ENCODE measurements at places on chromosomes 5 and 9. TPM values are rescaled to one million over a fixed set of nuclear protein-coding genes. Genes with fewer than 3 reads are reported as not detected.

The HMMR gene
- 0.15 TPM for total RNA-seq

The PDLIM7 gene
- total RNA-seq = 61.9 TPM

The SEMA4D gene
- 24.6 TPM for total RNA-seq

The TXN gene
- total RNA-seq = 96.7 TPM

The FGD3 gene
- total RNA-seq = 10.2 TPM

The RGMB gene
- 22.0 TPM for total RNA-seq

DNA sequence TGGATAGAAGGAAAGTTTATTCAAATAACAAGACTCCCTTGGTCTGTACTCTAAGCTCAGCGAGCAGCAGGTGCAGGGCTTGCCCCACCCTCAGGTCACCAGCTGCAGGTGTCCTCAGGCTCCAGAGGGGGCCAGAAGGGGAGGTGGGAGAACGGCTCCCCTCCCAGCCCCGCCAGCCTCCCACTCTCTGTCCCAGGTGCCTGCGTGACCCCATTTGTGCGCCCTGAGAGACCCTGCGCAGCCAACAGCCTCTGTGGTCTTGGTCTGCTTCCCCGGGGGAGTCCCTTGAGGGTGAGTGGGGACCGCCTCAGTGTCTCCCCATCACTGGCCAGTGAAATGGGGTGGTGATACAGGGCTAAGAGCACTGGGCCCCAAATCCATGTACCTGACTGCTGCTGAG is 62.3 kb upstream of the STXBP1 start:
- no peak for DNase-seq

DNA sequence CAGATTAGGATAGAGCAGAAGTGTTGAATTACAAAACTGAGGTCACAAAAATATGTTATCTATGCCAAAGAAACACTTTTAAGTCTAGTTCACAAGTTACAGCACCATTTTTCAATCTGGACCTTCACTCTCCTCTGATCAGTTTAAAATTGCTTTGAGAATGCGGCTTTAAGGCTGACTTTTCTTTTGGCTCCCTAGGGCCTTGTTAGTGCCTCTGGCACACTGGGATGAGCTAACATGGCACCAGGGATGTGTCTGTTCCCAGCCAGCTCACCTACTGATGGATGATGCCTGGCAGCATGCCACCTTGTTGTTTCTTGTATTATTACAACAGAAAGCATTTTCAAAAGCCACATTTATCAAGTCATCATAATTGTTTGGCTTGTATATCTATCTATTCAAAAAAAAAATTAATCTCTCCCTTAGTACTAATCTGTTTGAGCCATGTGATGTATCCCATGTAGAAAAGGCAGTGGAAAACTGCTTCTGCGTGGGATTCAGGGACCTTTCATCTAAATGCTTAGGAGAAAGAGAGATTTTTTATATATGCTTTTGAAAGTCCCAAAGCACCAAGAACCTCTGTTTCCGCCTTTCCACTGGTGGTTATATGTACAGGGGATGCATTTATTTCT is 46.6 kb downstream of the ADAMTSL1 start:
- no peak for DNase-seq

GRCh38 chr9:132187121-132187620 is 25.3 kb downstream of the NTNG2 start:
- no peak for DNase-seq

- no peak for DNase-seq
Measured at GRCh38 chr5:138748630-138749081, 4.6 kb upstream of the CTNNA1 start.

DNA sequence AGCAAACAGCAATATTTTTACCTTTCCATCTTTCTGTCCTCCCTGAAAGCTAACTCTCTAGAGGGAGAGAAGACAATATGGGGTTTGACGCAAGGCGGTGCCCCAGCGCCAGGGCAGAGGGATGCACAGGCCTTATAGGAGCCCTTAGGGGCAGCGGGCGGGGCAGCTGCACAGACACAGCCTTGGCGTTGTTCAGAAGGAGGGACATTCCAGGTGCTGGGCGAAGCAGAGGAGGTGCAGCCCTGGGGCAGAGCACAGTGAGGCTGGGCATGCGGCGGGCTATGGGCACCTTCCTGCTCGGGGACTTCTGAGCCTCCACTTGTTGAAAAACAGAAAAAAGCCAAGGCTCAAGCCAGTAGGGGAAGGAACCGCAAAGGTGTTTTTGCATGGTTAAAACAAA is 33.7 kb upstream of the BICD2 start:
- DNase-seq = no peak

DNA sequence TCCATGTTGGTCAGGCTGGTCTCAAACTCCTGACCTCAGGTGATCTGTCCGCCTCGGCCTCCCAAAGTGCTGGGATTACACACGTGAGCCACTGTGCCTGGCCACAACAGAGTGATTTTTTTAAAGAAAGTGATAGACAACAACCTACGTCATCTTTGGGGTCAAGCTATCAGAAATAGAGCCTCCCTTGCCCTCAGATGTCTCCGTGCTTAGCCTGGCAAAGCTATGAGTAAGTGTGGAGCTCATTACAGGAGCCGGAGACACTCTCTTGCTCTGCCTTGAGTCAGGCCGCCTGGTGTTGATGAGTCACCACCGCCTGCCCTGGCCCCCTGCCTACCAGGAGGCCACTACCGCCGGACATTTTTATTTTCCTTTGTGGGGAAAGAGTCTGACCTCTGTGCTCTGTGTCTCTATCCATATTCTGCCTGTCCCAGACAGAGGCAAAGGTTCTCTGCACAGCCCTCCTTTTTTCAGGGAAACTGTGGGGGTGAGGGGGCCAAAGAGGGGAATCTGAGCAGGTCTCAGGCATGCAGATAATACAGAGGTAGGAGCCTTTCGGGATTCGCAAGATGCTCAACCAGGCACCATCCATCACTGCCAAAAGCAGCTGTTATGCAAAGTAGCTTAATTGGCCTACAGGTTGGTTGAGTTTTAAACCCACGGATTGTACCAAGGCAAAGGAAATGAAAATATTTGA is 123.7 kb upstream of the CPEB4 start:
- peak; percentile 86 for DNase-seq

GRCh38 chr9:94811074-94811473 is 84.6 kb downstream of the AOPEP start:
- no peak for DNase-seq

DNA sequence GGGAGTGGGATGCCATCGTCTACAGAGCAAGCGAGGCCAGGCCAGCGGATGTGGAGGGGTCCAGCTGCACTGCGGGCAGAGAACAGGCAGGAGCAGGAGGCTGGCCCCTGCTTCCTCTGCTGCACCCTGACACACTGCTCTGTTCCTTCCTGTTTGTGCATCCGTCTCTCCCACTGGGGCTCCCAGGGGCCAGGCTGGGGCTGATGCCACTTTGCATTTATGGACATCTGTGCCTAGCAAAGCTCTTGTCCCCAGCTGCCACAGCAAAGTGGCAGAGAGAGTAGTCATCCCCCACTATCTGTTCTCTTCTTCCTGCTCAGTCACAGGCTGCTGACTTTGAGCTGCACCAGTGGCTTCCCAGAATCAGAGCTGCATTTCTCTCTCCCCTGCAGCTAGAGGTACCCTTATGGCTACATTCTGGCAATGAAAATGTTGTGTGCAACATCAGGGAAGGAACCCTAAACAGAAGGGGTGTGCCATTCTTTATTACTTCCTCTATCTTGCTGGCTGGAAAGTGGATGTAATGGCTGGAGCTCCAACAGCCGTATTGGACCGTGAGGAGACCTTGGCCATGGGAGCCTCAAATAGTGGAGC is 4.2 kb upstream of the NINJ1 start:
- DNase-seq = no peak

DNA sequence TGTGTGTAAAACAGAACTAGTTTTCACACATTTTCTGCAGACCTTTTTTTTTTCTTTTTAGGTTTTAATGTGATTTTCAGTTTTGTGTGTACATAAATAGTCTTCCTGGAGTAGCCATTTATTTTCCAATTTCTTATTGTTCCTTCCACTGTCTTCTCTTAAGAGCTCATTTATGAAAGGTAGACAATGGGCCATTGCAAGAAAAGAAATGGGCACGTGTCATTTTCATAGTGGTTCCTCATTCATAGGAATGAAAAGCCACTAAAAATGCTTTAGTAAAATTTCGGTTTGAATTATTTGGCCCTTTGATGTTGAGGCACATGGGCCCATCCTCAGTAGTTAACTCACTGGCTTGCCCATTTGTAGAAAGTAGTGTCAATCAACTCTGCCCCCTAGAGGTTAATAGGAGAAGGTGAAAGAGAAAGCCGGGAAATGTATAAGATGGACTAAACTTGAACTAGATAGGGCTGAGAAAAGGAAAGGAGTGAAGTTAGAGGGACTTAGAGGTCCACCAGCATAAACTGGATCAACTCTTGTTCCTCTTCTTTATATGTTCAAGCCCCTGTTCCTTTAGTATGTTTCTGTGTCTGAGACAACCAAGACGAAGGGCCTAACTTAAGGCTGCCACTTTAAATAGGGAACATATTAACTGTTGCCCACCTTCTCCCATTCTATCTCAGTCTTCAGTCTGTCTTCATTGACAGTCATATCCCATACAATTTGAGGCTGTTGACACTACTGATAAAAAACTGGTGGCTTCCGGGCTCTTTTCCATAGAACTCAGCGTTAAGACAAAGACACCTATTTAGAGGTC is 72.6 kb downstream of the SMARCA2 start:
- DNase-seq = no peak

DNA sequence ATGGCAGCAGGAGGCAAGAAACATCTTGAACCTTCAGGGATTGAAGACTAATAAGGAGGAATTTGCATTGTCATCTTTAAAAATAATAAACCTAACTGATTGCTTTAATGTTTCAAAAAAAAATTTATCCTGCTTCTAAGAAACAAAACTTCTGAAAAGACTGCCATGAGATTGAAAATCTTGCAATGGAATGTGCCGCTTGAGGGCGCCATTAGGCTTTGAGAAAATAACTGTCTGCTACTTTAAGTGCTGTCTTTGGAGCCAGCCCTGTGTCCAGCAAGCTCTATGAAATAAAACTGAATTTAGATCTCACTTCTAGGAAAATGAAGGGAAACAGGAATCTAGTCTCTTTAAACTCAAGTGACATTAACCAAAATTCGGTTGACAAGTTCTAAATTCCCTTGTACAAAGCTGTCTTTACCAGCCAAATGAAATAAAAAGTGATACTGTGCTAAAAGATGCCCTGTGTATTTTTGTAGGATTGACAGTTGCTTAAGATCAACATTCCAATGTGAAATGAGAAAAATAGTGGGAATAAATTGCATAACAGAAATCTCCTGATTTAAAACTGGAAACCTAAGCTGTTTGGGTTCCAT is 79.4 kb downstream of the ESM1 start:
- peak; percentile 30 for DNase-seq
